ENCODE measurements at places on chromosomes 1 and 21. TPM values are rescaled to one million over a fixed set of nuclear protein-coding genes. Genes with fewer than 3 reads are reported as not detected.
A peak's percentile ranks its signal among the peaks of the same experiment; 100 is the strongest.

CD1C gene
- total RNA-seq: not detected

RXFP4 gene
- not detected for total RNA-seq

RGS1 gene
- total RNA-seq: not detected

DNAI4 gene
- total RNA-seq: 3.2 TPM

KRTAP11-1 gene
- total RNA-seq: not detected

PGBD5 gene
- 1.2 TPM for total RNA-seq

TTLL7 gene
- total RNA-seq: 37.9 TPM

S100A7 gene
- not detected for total RNA-seq

BECN2 gene
- total RNA-seq: not detected

MNDA gene
- not detected for total RNA-seq

ADAMTS1 gene
- 6.7 TPM for total RNA-seq

PSEN2 gene
- total RNA-seq: 18.2 TPM

KCNJ15 gene
- not detected for total RNA-seq

IFNLR1 gene
- 3.3 TPM for total RNA-seq

MCOLN3 gene
- 0.47 TPM for total RNA-seq

MIB2 gene
- 7.5 TPM for total RNA-seq

KRTAP10-1 gene
- not detected for total RNA-seq

WNT4 gene
- not detected for total RNA-seq

NUDC gene
- total RNA-seq: 49.6 TPM

LRRC53 gene
- not detected for total RNA-seq

SLC9C2 gene
- not detected for total RNA-seq

STUM gene
- 0.19 TPM for total RNA-seq

PLA2G4A gene
- 0.81 TPM for total RNA-seq

KIF2C gene
- 130 TPM for total RNA-seq

SLC16A4 gene
- 0.56 TPM for total RNA-seq

LCA5L gene
- total RNA-seq: 4.7 TPM

GRCh38 chr1:221712776-221713431, 29.0 kb downstream of the DUSP10 start:
- DNase-seq: no peak

GRCh38 chr1:31354283-31354682, 18.6 kb downstream of the FABP3 start:
- DNase-seq: no peak

DNA sequence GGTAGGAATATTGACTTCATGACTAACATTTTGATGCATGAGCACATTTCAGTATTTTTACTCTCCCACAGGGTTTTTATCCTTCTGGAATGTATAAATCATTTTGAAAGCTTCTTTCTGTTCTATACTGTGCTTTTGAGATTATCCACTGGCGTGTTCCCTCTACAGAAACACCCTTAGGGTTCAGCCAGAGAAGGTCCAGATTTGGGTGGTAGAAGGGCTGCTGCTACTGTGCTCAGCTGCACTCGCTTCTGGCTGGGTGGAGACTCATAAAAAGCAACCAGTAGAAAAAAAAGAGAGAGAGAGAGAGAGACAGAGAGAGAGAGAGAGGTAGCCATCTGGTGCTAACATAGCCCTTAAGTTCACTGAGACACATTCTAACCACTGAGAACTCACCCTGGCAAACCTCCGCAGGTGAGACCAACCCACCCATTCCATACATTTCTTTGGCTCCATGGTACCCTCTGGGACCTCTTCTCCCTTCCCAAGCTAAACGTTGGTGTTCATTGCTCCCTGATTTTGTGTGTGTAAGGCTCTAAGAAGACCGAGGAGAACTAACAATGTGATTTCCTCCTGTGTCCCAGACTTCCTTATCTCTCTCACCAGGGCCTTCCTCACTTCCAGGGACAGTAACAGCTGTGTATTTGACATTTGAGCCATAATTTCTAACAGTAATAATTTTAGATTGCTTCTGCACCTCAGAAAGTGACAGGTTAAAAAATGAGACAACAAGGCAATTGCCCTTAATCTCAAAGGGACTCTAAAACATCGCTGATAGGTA, 7.2 kb downstream of the APCS start:
- DNase-seq: no peak

DNA sequence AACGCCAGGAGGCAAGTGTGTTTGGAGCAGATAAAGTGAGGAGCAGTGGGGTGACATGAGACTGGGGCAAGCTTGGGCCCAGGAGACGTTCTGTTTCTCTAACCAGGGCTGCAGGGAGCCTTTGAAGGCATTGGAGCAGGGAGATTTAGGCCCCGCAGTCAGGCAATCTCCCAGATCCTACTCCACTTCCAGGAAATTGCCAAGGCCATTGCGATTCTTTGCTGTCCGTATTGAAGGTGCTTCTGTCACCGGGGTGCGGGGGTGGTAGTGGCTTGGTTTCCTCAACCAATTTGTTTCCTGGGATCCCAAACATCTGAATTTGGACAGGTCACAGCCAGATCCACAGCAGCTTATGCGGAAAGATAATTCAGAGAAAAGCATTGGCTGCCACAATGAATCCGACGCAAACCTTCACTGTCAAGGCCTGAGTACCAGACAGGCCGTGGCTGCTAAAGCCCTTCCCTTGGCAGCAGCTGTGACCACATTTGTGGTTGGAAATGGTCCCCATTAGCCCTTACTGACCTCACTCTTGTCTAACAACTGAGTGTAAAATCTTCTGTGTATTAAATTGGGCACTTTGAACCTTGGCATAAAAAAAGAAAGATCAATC, 385.6 kb downstream of the PTPRU start:
- DNase-seq: no peak

GRCh38 chr1:116817582-116818064, 63.4 kb downstream of the CD2 start:
- DNase-seq: peak; percentile 66

- DNase-seq: no peak
Observed at GRCh38 chr1:116092752-116093489, 18.3 kb upstream of the MAB21L3 start.

DNA sequence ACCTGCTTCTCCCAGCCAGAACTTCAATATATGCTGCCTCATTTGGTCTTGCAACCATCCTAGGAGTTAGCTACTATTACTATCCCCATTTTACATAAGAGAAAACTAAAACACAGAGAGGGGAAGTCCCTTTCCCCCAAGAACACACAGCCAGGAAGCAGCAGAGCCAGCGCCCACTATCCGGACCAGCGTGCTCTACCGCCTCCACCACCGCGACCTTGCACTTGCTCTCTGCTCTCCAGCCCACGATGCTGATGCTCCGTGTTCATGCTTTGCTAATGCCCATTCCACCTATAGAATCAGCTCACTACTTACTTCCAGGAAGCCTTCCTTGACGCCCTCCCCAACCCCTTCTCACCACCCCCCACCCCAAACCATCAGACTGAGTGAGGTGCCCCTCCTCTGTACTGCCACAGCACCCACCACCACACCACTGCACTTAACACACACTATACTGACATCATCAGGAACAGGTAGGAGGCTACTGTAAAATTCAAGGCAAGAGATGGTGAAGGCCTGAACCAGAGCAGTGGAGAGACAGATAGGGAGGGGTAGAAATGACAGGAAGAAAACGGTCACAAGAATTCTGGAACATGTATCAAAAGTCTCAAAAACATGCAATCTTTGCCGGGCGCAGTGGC, 9.4 kb downstream of the TMEM53 start:
- no peak for DNase-seq

GRCh38 chr21:17195351-17195750, 317.5 kb upstream of the CXADR start:
- no peak for DNase-seq

DNA sequence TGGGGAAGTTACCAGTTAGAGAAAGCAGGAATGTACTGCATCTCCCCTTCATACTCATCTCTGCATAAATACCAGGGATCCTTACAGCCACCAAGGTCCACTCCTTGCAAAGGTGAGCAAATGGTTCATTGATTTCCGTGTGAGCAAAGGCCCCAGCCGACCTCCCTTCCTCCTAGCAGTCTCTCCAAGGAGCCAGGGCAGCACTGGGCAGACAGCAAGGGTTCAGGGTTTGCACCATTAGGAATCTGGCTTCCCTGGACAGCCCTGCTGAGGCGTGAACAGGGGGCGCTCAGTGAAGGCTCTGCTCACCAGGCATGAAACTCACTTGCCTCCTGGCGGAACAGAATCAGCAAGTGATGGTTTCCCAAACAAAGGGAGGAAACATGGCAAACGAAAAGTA, 65.7 kb downstream of the MRPL37 start:
- DNase-seq: no peak

DNA sequence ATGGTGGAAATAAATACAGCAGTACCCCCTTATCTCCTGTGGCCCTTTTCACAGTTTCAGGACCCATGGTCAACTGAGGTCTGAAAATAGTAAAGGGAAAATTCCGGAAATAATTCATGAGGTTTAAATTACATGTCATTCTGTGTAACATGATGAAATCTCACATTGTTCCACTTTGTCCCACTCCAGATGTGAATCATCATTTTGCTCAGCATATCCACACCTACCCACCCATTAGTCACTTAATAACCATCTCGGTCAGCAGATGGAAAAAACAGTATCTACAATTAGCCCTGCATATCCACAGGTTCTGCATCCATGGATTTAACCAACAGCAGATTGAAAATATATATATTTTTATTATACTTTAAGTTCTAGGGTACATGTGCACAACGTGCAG, 86.9 kb upstream of the GORAB start:
- no peak for DNase-seq

DNA sequence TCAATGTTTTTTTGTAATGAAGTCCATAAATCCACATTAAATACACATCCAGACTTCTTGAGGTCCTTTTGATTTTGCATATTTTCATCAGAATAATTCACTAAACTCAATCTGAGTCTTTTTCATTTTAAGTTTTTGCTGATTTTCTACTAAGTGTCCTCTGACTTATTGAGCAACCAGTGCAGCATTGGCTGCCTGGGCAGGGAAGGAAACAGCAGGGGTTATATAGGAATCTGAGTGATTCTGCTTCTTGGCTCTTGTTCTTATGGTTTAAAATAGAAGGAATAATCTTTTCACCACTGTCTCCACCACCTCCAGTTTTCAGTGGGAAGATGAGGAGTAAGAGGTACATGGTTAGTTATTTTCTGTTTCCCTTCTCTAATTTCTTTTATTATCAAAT, 88.4 kb downstream of the ST6GALNAC5 start:
- no peak for DNase-seq

DNA sequence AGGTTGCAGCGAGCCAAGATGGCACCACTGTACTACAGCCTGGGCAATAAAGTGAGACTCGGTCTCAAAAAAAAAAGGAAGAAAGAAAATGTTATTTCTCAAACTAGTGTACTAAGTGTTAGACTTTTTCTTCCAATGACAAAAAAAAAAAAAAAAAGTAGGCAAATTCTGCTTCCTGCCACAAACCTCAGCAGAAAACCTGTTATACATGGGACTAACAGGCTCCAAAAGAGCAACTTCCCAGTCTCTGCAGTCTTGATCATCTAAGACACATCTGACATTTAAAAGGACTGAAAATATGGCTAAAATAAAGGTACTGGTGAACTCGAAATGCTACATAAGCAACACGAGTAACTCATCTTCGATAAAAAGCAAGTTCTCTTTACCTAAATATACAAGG, 59.6 kb downstream of the HSF2BP start:
- DNase-seq: no peak

- DNase-seq: peak; percentile 6
Observed at GRCh38 chr1:31064111-31064717, 1.3 kb downstream of the PUM1 start.

GRCh38 chr1:220441211-220441610, 86.7 kb upstream of the MARK1 start:
- no peak for DNase-seq

DNA sequence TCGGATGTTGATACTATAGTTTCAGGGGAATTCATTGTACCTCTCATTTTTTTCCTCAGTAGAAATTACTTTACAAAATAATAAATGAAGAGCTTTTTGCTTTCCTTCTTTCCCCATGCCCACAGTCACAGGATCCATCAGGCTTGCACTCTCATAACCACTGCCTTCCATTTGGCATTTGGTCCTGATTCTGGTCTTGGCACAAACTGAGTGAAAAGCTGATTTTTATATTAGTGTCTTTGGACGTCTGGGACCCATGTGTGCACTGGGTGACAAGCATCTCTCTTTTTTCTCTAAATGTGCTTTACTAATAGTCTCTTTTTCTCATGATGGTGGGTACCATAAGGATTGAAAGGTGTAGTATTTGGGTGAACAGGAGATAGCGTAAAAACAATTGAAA, 2.8 kb downstream of the ELAVL4 start:
- DNase-seq: no peak

GRCh38 chr1:22176258-22176657, 33.4 kb upstream of the WNT4 start:
- no peak for DNase-seq

GRCh38 chr1:160486453-160486852, 36.6 kb downstream of the SLAMF6 start:
- no peak for DNase-seq

GRCh38 chr1:157624471-157624870, 26.6 kb upstream of the FCRL4 start:
- DNase-seq: no peak

DNA sequence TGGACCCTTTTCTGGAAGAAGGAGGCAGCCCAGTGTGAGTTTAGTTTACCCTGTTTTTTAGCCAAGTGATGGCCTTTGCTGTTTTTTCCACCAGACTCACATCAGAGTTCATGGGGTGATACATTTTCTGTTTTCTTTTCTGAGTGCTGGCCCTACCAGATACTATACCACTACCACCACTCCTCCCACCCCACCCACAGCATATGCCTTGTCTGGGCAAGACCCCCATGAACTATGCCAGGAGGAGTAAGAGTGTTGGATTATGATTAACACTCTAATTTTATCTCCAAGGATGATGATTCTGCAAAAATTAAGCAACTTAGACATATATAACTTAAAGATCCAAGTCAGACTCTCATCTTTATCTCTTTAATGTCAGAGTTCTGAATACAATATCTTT, 26.1 kb downstream of the FABP3 start:
- DNase-seq: no peak

DNA sequence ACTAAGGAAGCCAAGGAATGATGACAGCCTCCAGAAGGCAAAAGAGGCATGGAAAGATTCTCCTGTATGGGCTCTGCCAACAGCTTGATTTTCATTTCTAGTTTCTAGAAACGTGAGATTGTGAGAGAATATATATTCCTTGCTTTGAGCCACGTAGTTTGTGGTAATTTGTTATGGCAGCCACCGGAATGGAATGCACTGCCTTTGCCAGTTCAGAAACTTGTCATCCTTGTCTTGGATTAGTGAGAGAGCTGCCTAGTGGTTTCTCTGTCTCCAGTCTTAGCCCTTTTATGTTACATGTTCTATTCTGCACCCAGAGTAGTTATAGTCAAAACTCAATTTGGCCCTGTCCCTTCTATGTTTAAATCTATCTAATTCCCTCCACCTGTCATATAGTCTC, 216.0 kb upstream of the PTGFR start:
- DNase-seq: no peak
